Tibial artery (tissue), 4 donors: ENCODE measurements at places on chromosomes 3 and 15.

DNA sequence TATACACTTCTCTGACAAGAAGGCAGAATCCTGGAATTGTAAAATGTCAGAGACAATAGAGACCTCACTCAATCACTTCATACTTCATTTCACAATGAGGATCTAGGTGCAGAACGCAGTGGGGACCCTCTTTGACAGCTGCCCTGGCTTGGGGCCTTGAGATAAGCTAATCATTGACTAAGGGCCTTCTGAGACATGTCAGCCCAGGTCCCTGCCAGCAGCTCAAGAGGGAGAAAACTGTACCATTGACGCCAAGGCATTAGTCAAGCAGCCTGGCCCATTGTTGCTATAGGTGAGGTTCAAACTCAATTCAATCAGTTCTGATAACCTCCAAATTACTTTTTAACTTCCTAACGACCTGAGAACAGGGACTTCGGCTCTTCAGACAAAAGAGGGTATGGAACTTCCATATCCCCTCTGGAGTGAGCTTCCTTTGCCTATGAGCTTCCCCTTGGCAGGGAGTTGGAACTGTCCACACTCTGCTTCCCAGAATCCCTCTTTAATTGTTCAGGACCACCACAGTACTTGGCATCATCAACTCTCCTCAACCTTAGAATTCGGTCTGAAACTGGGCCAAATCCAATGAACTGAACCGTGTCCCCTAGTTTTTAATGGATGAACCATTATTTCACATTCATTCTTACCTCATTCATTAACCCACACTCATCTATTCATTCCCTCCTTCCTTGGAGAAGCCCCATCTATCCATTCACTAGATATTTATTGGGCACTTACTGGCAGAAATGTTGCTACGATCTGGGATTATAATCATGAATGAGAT is 1.5 kb upstream of the CYP8B1 start:
- DNase-seq = no peak

DNA sequence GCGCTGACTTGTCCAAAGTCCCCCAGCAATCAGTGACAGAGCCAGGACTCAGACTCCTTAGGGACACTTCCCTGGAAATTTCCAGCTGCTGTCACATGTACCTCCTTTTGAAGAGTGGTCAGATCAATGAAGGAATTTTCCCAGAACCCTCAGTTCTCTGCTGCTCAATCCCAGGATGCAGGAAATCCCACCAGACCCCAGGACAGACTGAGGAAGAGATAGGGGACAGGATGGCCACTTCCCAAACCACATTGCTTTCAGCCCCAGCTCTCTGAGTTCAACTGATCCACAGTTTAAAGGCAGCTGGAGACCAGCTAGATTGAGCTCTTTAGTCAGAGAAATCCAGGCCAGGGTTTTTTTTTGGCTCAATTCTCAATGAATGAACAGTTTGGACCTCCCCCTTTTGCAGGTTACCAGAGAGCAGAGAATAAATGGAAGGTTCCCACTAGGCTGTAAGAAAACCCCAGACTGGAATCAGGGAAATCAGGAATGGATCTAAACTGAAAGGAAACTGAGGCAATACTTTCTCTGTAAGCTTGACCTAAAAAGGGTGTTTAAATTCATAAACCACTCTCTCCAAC is 1.5 kb downstream of the CYP1A1 start:
- DNase-seq = no peak

DNA sequence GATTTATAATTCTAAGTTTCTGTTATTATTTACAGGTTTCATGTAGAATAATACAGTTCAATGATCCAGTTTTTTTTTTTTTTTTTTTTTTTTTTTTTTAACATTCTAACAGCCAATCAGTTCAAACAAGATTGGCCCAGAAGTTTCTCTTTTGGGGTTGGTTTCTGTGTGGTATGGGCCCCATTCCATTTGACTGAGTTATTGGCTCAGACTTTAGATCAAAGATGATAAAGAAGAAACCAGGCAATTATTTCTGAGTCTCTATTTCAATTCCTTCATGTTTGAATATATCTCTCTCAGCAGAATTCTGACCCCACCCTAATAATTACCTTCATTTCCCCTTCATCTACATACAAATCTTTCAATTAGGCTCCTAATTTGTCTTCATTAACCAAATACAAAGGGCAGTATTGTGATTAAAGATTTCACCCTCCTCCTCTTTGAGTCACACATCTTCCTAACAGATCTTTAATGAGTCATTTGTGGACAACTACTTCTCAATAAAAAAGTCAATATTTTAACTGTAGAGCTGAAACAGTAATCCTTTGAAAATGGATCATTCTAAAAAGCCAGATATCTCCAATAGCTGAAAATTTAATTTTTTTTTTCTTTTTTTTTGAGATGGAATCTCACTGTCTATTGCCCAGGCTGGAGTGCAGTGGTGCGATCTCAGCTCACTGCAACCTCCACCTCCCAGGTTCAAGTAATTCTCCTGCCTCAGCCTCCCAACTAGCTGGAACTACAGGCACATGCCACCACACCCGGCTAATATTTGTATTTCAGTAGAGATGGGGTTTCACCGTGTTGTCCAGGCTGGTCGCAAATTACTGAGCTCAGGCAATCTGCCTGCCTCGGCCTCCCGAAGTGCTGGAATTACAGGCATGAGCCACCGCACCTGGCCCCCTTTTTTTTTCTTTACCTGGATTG is 878.8 kb downstream of the NAALADL2 start:
- DNase-seq = no peak

GRCh38 chr3:196609343-196609775 is 30.1 kb upstream of the NRROS start:
- DNase-seq = peak; percentile 89

- no peak for DNase-seq
These were observed 116.0 kb upstream of the PRICKLE2 start for GRCh38 chr3:64341296-64341695.

DNA sequence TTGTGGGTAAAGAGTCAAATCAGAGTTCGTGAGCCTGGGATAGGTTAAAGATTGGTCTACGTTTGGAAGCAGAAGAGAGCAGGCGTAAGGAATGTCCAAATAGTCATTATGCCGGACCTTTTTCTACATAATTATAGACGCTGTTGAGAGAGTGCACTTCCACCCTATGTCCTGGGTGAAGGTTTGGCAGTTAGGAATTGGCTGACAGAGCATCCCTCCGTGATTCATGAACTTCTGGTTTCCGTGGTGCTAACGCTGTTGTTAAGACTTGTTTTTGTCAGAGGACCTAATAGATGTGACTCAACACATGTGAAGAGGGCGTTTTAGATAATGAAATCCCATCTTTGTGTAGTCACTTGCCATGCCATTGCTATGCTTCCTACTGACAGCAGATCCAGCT is 1.1 kb downstream of the EAF1 start:
- no peak for DNase-seq

- DNase-seq = no peak
These were observed 8.5 kb upstream of the PSMD6 start for GRCh38 chr3:64031540-64032508.

DNA sequence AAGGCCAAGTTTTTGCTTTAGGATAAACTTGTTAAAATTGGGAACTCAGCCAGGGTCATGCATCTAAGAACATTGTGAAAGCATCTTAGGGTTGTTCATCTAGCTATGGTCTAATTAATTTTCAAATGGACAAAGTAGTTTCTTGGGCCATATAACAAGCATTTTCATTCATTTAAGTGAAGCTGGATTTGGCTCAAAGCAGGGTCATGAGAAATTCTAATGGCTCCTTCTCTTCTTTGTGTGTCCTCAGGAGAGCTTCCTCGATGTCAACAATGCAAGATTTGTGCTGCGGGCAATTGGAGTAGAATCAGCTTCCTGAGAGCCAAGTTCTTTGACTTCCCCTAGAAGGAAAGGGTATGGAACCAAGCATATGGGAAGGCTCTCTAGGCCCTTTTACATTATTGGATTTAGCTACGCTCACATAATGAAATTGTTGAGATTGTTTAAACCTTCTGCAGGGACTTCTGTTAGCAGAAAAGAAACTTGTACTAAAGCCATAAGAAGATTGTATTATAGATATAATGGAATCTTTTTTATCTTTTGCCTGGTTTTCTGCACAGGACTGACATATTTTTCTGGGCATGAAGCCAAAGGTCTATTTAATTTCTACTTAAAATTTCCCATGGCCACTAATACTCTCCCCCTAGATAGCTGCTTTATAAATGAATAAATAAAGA is 1.8 kb upstream of the SAMMSON start:
- DNase-seq = no peak

DNA sequence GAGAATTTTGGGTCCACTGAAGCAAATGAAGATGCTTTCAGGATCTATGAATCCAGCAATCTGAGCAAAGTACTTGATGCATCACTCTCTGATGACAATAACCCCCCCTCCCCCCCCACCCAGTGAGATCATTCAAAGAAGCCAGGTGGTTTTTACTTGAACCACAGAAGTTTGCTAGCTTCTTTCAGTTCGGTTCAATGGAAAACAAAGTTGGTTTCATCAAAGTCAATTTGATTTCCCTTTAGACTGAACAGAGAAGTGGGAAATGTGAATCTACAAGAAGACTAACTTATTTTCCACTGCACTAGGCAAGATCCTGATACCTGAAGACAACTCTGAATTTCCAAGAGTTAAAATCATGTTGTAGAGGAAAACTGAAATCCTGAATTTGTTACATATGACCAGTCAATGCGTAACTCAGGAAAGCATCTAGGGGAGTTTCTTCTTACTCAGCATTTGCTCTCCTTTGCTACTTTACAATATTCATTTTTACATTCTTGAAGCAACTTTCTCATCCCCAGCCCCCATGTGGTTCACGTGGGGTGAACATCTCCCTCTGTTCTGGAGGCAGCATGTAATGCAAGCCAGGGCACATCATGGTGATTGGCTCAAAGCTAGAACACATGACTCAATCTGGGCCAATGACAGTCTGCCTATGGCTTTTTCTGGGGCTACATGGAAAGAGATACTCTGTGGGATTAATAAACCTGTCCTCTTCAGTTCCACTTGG is 572.6 kb downstream of the FOXP1 start:
- no peak for DNase-seq

DNA sequence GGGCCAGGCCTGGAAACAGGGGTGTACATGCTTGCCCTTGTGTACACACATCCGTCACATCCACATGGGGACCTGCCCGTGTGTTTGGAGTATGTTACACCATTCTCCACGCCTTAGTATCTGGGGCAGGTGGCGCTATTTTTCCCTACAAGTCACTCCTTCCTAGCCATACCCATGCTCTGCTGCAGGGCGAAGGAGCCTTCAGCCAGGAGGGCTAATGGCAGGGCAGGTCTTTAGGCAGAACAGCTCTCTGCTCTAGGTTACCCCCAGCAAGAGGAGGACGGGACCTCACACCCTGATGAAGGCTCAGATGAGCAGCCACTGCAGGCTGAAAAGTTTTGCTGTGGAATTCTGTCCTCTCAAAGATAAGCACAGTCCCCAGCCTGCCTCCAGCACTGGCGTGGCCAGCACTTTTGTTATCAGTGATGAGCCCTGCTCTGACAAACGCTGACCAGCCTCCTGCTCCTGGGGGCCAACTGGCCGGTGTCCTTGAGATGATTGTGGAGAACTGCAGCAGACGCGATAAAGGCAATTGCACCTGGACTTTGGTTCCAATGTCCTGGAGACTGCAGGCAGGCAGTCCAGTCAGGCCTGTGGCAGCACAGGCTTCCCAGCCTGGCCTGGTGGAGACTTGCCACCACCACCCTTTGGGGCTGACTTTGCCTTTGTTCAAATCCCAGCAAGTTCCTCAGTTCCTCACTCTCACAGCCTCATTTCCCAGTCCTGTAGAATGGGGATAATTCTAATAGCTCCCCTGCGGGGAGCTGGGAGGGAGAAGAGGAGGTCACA is 19.8 kb upstream of the PIGZ start:
- DNase-seq = no peak

- no peak for DNase-seq
These were observed 16.8 kb upstream of the ABHD2 start for GRCh38 chr15:89071471-89071870.

DNA sequence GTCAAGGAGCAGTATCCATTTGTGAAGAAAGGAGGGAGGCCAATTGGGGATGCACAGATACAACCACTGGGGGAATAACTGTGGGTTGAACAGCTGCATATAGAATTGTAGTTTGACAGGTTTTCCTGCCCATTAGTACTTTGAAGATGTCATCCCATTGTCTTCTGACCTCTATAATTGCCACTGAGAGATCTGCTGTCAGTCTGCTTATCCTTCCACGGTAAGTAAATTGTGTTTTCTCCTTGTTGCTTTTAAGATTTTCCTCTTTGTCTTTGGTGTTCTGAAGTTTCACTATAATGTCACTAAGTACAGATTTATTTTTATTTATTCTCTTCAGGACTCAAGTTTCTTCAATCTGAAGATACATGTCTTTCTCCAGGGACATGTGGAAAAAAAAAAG is 56.6 kb downstream of the MOBP start:
- no peak for DNase-seq

DNA sequence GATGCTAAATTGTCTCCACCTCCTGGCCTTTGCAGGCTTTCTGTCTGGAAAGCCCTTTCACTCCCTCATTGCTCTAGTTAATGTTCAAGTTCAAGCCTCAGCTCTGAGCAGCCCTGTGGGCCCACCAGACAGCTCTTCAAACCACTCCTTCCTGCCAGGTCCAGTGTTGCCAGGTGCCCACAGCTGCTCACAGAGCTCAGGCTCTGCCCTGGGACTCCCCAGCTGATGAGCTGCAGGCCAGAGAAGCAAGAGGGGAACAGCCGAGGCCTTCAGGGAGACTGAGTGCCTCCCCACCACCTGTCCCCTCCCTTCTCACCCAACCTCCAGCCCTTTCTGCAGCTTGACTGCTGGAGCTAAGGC is 1.3 kb upstream of the ZBTB47 start:
- DNase-seq = no peak

DNA sequence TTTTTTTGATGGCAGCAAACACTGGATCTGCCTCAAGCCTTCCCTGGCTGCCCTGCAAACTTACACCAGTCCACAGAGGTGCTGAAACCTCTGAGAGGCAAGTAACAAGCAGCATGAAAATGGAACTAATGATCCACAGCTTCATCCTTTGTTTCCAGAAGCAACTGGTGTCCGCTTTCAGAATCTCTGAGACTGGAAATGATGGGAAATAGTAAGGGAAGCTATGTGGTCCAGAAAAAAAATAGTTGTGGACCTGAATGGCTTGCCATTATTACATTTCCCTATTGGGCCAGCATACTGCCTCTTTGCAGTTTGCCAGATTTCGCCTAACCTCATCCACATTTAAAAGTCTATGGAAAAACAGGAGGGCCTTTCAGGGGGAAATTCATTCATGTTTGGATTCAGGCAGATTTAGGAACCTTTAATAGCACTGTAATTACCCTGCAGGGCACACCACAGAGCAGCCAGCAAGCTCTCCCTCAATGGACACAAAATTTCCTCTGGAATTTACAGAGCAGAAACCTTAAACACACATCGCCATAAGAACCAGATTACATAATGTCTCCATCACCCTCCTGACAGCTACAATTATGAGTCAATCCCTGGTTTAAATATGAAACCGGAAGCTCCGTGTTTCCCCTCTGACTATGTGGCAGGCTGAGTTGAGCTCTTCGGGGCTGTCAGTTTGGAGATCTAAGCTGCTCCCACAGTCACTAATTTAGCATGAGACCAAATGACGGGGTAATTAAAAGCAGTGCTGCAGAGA is 134.4 kb downstream of the TMCO5A start:
- DNase-seq = no peak

DNA sequence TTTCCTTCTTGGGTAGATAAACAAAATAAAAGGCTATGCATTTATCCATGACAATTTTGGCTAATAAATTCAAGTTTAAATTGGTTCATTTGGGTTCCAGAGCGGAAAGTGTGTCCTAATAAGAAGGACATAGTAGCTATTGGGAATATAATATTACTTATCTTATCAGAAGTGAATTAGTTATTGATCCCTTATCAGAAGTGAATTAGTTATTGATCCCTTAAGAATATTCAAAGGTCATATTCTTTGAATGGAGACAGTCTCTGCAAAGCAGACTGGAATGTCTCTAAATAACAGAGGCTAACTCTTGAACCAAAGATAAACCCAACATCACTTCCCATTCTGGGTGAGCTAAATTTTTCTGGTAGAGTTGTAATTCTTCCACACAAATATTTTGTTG is 290.7 kb upstream of the BCHE start:
- no peak for DNase-seq
